ENCODE measurements at places on chromosomes 7 and 10.

DNA sequence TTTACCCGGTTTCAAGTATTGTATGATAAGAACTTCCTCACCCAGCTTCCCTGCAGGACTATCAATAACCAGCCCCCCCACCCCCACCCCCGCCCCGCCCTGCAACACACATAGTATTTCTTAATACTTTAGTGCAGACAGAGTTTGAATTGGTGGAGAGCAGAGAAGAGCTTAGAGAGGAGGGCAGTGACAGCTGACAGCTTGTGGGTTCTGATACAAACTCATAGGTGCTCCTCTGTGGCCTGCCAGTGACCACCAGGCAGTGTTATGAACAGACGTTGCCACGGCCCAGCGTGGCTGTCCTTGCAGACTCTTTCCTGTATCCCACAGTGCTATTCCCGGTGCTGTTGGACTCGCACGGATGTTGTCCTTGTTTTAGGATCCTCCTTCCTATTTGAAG is 186.9 kb upstream of the ADO start:
- DNase-seq = no peak

DNA sequence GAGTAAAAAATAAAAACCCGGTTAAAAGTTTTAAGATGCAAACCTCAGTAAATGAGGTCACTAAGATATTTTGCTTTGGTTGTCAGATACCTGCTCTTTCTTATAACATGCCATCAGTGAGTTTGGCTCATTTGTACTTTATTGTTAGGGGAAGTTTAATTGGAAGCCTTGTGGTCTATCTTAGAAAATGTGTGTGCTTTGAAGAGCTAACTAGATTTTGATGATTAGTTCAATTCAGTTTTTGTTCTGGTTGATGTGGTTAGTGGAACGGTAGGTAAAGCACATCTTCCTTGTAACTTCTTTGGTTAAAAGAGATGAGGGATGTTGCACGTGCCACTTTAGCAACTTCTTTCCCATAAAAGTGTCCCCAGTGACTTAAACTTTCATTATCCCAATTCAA is 353.4 kb upstream of the GALNT17 start:
- DNase-seq = no peak

DNA sequence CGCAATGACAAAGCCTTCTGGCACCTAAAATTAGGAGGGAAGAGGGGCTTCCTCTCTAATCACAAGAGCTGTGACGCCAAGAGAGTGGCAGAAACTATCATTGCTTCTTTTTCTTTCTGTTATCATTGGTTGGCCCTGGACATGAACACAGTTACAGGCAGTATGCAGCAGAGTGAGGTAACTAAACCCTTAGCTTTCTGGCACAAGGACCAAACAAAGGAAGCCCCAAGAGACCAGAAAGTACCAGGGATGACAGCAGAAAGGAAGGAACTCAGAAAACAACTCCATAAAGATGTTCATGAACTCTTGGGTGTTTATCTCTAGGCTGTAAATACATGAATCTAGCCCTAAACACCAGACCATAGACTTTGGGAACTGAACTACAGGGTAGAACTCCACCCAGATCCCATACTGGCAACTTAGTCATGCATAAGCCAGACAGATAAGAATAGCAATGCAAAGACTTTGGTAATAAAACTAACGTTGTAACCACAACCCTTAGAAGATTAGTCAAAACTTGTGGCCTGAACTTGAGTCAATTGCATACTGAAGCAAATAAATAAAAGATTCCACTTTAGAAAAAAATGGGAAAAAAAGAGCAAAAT is 195.7 kb upstream of the PTN start:
- DNase-seq = no peak

DNA sequence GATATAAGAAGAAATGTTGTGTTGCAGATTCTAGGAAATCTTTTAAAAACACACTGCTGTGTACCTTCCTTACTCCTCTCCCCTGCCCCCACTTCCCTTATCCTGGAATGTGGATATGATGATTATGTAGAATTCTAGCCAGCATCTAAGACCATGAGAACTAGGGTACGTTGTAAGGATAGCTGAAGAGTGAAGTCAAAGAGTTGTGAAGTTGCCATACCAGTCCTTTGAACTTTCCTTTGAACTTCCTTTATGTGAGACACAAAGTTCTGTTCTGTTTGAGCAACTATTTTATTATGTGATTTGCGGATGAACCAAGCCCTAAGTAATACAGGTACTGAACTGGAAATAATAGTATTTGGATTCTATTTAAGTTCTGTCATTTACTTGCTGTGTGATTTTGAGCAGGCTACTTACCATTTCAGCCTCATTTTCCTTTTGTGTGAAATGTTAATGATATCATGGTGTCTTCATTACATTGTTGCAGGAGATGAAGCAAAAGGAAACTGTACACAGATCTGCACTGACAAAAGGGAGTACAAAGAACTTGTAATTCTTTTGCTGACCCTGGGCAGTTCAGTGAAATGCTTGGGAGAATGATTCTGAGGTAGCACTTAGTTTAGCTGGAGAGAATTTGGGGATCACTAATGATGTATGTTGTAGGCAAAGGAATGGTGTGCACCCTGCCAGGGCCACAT is 31.4 kb downstream of the RPA3 start:
- DNase-seq = no peak

DNA sequence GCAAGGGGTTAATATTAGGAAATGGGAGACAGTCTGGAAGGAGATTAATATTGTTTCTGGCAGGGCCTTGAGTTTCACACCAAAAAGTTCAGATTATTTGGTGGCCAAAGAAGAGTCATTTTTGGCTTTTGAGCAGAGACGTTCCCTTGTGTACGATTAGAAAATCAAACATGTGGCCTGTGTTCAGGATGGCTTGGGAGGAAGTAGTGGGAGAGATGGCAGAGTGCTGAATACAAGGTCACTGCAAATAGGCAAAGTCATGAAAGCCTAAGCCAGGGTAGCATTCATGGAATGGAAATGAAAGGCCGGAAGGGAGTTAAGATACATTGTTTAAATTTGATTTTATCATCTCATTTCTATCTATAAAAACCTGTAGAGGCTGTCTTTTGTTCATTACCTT is 9.5 kb upstream of the GGCT start:
- no peak for DNase-seq

- no peak for DNase-seq
Observed at GRCh38 chr7:17126413-17127268, 171.8 kb upstream of the AHR start.

- DNase-seq = no peak
Observed at GRCh38 chr10:54402576-54402975, 398.5 kb downstream of the PCDH15 start.

- DNase-seq = no peak
Observed at GRCh38 chr7:28853834-28854749, 104.0 kb downstream of the TRIL start.

DNA sequence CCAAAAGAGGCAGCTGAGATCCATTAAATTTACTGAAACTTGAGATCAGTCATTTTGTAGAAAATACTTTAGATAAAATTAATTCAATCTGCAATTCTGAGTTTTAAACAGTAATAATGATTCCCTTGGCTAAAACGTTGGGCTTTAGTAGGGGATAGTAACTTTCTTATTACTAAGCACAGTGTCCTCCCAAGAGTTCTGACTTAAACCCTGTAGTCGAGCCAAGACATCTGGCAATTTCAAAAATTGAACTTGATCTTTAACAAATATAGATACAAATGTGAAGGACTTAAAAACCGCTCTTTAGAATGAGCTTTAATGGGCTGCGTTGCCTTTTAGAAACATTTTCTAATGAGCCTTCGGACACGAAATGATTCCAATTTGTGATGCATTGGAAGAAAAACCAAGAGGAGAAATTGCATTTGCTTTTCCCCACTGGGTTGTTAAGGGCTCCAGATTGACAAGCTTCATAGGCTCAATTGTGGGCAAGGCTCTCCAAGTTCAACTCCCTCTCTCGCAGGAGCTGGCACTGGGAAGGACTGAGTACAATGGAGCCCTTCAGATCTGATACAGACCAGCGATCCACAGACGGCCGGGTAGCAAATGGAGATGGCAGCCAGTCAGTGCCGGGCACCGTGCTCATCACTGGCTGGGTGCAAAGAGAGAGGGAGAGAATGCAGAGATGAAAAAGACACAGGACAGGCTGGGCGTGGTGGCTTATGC is 921.3 kb upstream of the AUTS2 start:
- DNase-seq = no peak

DNA sequence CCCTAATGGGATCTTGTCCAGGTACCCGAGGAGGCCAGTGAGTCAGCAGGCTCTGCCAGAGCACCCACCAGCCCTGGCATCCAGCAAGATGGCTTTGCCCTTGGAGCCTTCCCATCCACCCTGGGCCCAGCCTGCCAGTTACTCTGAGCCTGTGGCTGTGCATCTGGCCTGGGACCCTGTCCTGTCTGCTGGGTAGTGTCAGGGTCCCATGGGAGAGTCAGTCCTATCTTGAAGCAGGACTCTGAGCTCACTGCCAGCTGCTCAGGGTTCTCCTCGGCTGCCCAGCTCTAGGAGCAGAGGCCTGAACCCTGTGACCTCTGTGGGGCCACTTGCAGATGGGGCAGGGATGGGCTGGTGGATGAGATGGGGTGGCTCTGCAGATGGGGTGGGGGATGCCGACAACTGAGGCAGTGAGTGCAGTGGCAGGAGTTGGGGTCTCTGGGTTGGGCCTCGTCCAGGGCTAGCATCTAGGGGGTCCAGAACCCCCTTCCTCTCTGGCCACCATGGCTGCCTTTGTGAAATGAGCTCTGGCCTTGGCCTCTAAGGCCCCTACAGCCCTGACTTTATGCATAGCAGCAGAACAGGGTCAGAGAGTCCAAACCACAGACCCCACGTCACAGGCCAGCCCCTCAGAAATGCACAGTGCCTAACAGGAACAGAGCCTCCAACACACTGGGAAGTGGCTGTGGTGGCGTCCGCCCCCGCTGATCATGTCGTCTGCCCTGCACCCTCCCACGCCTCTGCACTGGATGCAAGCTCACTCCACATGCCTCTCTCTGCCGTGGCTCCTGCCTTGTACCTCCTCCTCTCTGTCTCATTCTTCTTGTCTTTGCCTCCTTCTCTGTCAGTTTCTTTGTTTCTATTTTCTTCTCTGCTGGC is 88.1 kb upstream of the RET start:
- no peak for DNase-seq

GRCh38 chr10:86944471-86944870 is 12.9 kb downstream of the MMRN2 start:
- DNase-seq = no peak

DNA sequence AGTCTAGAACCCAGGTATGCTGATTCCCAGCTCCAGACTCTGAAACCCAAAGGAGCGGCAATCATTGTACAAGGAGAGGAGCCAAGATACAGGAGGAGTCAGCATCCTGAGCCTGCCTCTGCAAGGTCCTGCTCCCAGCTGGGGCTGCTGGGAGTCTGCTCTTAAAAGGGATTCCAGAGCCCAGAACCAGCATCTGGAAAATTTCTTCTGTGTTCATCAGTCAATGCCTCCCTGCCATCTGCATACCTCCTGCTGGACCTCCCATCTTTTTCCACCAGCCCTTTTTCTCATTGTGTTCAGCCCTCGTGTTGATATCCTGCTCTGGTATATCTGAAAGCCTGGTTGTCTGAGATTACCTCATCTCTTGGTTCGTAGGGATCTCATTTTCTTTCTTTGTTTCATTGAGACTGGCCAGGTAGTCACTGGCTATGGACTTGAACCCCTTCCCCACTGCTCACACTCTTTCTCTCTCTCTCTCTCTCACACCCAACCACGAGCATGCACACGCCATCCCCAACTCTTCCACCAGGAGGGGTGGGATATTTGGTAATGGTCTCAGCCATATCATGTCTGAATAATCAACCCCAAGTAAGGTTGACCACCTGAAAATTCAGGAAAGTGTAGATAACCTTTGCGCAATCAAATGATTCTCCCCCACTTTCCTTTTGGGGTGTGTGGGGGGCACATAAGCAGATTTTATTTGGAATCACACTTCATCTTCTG is 608.8 kb downstream of the LRMDA start:
- no peak for DNase-seq

DNA sequence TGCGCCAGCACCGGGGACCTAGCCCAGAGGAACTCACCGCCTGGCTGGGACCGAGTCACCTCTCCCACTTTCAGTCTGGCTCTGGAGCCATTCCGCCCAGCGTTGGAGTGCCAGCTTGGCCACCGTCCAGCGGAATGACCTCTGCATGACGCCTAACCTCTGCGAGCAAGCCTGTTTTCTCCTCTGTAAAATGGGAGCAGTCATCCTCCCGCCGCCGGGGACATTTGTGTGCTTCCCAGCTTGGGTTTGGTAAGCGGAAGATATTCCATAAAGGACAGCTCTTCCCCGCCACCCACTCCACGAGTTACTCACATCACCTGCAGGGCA is 1.3 kb upstream of the ZCCHC24 start:
- no peak for DNase-seq

- no peak for DNase-seq
Observed at GRCh38 chr10:120744040-120744439, 107.1 kb upstream of the WDR11 start.

DNA sequence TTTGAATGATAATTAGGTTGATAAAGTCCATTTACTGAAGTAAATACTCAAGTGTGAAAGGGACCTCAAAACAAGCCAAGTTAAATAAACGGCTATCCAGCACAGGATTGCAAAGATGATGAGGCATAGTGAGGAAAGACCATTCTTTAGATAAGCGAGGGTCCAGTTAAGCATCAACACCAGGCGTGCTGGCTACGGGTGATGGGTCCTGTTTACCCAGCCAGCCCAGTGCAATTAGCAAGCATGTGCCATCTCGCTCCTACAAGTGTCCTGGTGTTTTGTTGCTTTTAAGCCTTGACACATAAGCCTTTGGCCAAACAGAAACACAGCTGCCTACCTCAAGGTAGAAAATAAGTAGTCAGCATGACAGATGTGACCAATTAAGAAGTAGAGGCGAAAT is 7.1 kb downstream of the NEBL start:
- no peak for DNase-seq

- no peak for DNase-seq
Observed at GRCh38 chr7:90931986-90932916, 332.0 kb upstream of the FZD1 start.

GRCh38 chr10:33215154-33215553 is 119.3 kb downstream of the NRP1 start:
- DNase-seq = no peak

GRCh38 chr7:157444011-157444842 is 107.4 kb downstream of the DNAJB6 start:
- no peak for DNase-seq

GRCh38 chr10:79181698-79182521 is 113.1 kb downstream of the ZMIZ1 start:
- DNase-seq = no peak

GRCh38 chr10:84783386-84783785 is 455.0 kb downstream of the CCSER2 start:
- no peak for DNase-seq

DNA sequence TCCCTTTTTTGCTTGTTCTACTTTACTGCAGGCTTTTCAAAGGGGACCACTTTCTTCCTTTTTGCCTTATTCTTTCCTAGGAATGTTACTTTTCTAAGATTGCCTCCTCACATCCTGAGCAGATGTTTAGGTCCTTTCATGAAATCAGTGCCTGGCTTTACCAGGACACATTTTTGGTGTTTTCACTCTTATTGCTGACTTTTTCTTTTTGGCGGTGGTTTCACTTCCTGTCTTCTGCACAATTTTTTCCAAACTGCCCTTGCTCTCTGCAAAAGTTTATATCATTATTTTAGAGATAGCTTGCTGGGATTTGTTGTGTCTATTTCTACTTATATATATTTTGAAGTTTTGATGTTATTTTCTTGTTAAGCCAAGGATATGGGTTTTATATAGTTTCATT is 332.2 kb upstream of the MTPN start:
- DNase-seq = no peak

All from T-helper 22 cell (primary cell).